Stimulated activated CD8-positive, alpha-beta memory T cell treated with anti-CD3 and anti-CD28 coated beads, Interleukin-4, amount 100 ng/mL, for 24 hours (primary cell): ENCODE measurements at places on chromosomes 5 and 9.

DNA sequence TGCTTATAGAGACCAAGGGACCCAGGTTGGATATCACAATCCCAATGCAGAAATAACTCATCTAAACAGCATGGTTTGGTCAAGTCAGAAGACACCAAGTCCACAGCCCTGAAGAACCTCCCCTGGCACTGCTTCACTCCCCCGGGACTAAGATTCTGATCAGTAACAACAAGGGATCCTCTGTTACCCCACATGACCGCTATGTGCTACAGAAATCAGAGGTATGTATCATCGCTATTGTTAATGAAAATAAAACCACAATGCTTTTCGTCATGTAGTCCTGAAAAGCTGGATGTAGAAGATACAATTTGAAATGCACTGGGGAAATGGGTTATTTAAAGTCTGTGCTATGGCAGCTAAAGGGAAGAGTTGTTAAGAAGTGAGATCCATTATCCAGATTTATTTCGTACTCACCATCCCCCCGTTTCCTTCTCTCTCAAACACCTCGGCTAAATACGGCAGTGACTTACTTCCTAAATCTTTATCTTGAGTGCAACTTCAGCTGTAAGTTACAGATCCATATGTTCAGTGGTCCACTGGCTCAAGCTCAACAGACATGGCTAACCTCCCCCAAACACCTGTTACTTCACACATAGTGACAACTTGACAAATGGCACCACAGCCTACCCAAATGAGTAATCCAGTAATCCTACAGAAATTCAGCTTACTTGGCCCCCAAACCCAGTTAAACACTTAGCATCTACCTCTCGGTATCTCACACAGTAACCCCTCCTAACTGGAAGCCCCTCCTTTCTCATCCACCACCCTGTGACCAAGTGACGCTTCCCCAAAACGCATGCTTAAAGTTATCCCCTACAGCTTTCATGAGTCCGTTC lies 129.2 kb downstream of the MYO10 start:
- DNase-seq = no peak

GRCh38 chr5:3310541-3311261 lies 284.9 kb upstream of the IRX1 start:
- no peak for DNase-seq

GRCh38 chr9:100030548-100030947 lies 68.3 kb downstream of the ERP44 start:
- DNase-seq = no peak

- DNase-seq = no peak
Observed at GRCh38 chr9:68721666-68722330, 16.8 kb downstream of the PIP5K1B start.

DNA sequence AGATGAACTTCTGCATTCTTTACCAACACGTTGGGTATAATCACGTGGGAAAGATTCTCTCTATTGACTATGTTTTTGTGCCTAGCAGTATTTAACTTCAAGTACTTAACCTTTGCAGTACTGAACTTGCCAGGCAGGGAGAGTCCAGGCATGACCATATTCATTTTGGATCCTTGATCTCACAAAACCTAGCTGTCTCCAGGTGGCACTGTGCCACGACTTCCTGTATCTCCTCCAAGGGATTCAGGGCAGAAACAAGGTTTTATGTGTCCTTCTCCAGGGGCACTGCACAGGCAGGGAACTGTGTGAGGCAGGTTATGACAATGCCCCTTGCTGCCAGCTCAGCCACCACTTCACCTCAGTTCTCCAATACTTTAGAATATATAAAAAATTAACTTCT lies 11.7 kb upstream of the IFNA5 start:
- no peak for DNase-seq

DNA sequence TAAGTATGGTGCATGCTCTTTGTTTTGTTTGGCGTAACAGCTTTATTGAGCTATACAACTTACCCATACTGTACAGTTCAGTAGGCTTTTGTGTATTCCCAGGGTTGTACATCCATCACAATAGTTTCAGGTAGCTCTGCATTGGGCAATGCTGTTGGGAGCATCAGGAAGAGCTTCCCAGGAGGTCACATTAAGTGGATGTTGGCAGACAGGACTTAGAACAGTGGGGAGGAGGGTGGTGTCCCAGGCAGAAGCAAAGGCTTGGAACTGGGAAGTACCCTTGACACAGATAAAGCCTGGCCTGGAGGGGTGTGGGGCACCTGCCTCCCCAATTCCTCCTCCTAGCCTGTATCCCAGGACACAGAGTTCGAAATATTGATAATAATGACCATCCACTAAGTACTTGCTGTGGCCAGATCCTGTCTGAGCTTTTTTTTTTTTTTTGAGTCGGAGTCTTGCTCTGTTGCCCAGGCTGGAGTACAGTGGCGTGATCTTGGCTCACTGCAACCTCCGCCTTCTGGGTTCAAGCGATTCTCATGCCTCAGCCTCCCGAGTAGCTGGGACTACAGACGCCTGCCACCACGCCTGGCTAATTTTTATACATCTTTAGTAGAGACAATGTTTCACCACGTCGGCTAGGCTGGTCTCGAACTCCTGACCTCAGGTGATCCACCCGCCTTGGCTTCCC lies 1.3 kb downstream of the BBLN start:
- no peak for DNase-seq

DNA sequence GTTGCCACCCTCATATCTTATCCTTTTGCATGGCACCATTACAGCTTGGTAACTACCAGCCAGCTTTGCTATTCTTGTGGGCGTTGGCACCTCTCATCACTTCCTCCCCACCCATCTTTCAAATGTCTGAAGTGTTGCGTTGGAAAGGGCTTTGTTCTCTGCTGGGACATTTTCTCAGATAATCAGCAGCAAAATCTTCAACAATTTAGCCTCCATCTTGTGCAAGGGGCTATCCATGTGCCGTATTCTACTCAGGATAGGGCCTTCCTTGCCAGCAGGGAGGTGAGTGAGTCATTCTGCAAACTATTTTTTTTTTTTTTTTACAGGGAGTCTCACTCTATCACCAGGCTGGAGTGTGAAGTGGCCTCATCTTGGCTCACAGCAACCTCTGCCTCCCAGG lies 62.1 kb upstream of the NUDT12 start:
- no peak for DNase-seq

DNA sequence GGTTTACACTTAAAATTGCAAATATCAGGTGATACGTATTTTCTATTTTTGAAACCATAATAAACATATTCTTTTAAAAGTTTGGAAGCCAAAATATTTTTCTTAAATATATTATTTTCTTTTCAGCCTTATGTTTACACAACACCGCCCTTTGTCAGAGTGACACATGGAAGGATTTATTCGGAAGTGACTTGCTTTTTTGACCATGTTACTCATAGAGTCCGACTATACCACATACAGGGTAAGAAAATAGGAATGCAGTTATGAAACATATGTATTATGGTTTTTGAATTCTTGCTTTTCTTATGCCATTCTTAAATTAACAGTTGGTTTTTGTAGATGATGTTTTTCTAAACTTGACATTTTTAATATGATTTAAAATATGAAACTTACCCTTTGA lies 133.9 kb downstream of the MAN2A1 start:
- no peak for DNase-seq

GRCh38 chr9:5642170-5642569 lies 13.3 kb downstream of the RIC1 start:
- no peak for DNase-seq

GRCh38 chr9:121107881-121108280 lies 33.1 kb downstream of the CNTRL start:
- DNase-seq = no peak

DNA sequence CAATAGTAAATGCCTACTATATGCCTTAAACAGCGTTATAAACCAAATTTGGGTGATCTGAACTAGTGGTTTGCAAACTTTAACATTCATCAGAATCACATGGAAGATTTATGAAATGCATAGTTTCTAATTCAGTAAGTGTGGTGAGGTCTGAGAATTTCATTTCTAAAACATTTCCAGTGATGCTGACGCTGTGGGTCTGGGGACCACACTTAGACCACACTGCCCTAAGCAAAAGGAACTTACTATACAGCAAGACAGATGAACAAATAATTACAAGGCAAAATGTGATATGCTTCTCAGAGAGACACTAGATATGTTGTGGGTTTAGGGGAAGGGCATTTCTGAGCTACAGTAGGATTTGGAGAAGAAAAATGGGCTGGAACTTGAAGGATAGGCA lies 72.6 kb downstream of the OXCT1 start:
- DNase-seq = no peak

GRCh38 chr5:169921384-169921783 lies 58.9 kb downstream of the INSYN2B start:
- no peak for DNase-seq

DNA sequence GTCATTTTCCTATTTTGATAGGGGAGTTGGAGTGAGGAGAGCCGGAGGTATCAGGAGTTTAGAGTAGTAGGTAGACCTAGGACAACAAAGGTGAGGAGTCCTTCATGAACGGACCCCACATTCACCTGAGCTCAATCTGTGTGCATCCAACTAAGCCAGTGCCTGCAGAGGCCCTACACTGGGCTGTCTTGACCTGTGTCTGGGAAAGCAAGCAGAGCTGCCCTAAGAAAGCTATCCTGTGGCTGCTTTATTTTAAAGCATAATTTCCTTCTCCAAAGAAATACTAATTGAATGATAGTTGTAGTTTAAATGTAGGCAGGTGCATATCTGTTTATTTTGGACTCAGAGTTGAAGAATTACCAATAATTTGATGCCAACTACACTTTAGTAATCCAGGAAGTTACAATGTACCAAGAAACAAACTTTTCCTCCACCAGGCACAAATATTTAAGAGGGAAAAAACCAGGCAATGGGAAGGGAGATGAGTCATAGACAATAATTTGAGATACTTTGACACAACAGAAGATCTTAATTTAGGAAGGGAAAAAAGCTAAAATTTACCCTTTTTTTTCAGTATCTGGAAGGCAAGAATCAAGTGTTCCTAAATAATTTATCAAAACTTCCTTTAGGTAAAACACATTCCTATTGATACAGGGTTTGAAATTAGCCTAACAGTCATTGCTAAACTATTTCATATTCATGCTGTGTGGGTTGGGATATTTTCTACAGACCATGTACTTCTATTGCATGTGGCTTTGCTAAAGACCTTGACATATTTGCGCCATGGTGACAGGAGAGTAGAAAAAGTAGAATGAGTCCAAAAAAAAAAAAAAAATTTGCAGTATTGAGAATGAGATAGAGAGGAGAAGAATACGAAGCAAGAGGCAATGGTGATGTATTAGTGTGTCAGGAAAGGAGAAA lies 376.6 kb upstream of the TUSC1 start:
- no peak for DNase-seq

DNA sequence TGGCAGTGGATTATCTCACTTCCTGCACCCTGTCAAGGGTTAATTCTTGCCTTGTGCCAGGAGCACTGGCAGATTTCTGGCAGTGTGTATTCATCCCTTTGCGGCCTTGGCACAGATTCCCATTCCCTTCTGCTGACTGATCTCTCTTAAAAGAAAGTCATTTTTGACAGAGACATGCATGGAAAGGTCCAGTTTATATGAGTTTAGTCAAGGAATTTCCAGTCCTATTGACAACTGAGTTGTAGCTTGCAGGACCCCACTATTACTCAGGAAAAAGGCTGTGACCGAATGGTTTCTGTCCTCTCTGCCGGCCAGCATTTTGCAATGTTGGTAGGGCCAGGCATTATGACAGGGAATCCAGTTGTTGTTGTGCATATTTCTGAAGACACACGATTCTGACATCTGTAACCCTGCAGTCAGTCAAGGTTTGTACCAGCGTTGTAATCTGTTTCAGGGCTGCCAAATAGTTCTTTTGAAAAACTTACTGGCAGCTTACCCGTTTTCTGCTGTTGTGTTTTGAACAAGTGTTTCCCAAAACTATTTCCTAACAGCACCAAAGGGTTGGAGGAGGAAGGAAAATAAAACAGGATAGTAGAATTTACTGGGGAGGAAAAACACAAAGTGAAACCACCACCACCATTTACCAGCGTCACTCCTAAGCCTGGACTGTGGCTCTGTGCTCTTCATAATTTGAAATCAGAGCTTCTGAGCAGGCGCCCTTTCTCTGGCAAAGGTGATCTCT lies 243.4 kb upstream of the KLF4 start:
- no peak for DNase-seq

- DNase-seq = no peak
Observed at GRCh38 chr5:75335952-75336614, 937 bp upstream of the HMGCR start.

GRCh38 chr5:158709279-158709678 lies 390.4 kb downstream of the EBF1 start:
- no peak for DNase-seq

DNA sequence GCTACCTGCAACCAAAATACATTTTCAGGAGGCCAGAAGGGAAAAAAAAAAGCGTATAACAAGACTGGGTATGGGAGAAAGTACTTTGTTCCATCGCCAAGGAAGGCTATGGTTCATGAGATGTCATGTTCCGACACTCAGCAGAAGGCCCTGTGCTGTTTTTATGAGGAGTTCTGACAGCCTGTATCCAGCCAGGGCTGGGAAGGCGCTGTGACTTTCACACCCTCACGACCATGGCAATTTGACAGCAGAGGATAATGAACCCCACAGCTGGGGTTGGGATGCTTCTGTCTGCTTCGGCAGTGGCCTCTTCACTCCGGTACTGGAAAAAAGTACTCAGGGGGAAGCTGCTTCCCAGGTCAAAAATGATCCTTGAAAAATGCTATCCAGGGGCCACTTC lies 154.4 kb downstream of the PRELID2 start:
- no peak for DNase-seq

GRCh38 chr5:91025449-91025848 lies 357.7 kb downstream of the ARRDC3 start:
- no peak for DNase-seq

DNA sequence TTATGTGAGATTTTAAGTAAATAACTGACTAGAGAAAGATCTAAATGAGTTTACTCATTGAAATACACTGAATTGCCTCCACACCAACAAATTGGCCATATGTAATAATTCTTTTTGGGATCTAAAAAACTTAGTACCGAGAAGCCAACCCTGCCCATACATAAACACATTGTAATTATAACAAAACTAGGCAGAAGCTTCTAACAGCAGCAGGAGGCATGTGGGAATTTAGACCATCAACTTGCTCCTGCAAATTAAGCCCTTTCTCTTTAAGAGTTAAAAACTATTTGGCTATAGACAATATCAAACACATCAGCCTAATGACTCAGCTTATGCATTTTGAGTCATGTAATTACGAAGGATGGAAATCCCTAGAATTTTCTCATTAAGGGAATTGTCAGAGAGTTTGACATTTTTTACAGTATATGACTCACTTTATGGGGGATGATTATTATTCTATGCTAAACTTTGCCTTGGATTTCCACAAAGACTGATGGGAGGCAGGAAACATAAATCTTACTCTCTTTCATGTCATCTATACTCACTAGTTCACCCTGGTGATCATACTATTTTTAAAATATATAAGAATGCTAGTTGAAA lies 1.0 kb downstream of the IL7R start:
- DNase-seq = no peak
